ENCODE measurements at places on chromosomes 7 and 10.

GRCh38 chr7:114081606-114082425 is 163.0 kb upstream of the PPP1R3A start:
- DNase-seq = no peak

DNA sequence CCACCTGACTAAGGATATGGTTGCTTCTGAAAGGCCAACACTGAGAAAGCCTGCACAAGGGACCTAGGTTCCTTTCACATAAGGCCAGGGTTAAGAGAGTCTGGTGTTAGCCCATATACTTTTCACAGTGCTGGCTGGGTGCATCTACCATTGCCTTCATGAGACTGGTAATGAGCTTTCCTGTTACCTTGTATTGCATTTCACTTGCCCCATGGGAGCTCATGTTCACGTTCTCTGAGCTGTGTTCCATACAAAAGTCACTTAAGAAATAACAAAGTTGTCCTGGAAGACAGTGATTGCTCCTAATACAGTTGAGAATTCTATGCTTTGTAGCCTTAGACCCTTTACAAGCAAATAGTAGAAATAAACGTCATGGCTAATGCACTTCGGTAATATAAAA is 337.8 kb upstream of the TEX47 start:
- no peak for DNase-seq

GRCh38 chr10:124142006-124142739 is 48.8 kb upstream of the CHST15 start:
- no peak for DNase-seq

DNA sequence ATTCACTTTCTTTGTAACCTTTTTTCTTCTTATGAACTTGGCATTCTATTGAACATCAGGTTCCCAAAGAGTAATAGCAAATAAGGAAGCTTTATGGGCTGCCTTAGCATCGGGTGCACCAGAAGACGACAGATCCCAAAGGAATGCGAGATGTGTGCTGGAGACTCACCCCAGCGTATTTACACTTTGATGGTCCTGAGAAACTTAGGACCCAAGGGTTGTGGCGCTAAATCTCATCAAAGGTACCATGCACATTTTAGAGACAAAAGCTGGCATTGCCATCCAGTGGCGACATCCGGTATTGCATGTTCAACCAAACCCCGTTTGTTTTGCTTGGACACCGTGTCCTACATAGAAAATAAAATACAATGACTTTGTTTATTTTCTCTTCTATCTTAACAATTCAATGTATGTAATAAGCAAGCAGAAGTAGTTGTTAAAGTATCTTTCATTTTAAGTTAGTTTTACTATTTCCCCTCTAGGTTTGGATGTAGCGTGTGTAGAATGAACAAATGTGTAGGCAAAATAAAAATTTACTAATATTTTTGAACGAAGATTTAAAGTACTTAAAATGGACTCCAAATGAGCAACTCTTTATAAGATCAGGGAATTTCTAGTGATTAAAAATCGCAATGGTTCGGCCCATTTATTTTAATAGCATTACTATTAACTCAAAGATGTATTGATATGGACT is 1154.8 kb downstream of the GATA3 start:
- DNase-seq = peak; percentile 82

GRCh38 chr7:75686551-75686950 is 52.2 kb downstream of the HIP1 start:
- DNase-seq = no peak

- no peak for DNase-seq
Observed at GRCh38 chr10:33238643-33239042, 95.8 kb downstream of the NRP1 start.

DNA sequence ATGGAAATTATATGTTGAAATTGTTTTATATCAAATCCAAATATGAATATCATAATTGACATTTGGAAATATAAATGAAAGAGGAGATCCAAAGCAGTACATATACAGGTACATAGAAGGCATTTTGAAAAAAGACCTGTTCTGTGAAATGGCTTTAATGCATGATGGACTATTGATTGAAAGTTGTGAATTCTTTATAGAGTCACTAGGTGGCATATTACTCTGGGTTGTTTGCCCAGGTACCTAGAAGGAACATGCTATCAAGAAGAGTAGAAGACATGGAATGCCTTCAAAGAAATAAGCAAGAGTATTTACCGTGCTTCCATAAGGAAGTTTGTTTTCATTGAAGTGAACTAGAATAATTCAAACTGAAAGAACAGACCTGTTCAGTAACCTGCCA is 160.0 kb upstream of the ANK3 start:
- DNase-seq = no peak

- no peak for DNase-seq
Observed at GRCh38 chr7:19928247-19928646, 154.8 kb upstream of the TMEM196 start.

DNA sequence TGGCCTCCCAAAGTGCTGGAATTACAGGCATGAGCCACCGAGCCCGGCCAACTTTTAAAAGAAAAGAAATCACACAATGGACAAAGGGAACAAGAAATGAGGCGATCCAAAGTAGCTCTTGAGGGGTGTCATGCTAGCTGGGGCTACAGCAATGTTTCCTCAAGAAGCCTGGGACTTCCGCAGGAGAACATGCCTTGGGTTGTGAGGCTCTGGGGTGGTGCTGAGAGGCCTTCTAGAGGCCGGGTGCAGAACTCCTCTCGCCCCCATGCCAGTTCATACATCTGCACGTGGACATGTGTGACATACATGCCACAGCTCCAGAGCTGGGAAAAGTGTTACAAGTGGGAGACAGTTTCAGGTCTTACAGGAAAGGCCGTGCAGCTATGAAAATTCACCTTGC is 238.2 kb downstream of the SKAP2 start:
- no peak for DNase-seq

- DNase-seq = no peak
Observed at GRCh38 chr7:139451638-139452037, 31.8 kb downstream of the KLRG2 start.

DNA sequence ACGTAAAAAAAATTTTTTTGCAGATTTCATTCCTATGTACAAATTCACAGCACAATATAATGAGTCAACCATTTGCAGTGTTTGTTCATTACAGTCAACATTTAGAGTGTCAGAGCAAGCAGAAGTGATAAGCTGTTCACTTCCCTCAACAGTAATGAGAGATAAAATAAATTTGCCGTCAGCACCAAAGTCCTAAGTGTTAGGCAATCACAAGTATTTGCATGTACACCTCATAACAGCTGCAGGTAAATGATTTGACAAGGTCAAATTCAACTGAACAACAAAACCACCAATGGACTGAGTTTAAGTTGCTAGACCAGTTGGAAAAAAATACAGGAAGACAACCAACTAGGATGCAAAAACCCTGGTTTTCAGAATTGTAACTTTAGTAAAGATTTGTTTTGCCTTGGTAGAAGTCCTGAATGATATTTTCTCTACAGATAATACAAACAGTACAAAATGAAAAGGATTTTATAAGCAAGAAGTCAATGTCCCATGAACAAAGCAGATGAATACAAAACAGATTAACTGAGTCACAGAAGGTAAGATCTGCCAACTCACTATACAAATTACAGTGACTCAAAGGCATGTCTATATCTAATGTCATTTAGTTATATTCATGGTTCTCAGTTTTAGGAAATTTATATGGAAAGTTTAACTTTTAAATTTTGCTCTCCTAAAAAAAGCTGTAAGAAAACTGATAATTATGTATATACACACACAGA is 10.4 kb downstream of the RAPGEF5 start:
- DNase-seq = no peak

GRCh38 chr10:15068802-15069201 is 19.8 kb downstream of the ACBD7 start:
- DNase-seq = no peak

GRCh38 chr7:30093420-30093952 is 41.3 kb upstream of the MTURN start:
- no peak for DNase-seq

GRCh38 chr10:131207584-131208532 is 103.7 kb downstream of the TCERG1L start:
- DNase-seq = no peak

- DNase-seq = no peak
Observed at GRCh38 chr7:39202041-39202440, 224.3 kb downstream of the POU6F2 start.

DNA sequence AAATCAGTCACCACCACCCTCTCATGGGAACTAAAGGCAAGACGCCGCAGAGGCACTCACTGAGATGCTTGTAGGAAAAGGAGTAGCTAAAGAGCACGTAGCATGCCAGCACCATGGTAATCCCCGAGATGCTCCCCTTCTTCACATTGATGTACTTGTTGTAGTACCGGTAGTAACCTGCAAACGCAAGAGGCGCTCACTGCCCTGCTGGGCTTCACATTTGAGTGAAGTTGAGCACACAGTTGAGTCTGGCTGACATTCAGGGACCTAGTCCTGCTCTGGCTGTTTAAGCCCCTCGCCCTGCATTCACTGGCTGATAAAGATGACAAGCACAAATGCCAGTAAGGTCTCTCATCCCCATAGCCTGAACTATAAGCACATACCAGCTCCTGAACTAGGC is 6.9 kb downstream of the ATP5MF start:
- no peak for DNase-seq

- no peak for DNase-seq
Observed at GRCh38 chr10:98533241-98533640, 86.5 kb upstream of the HPS1 start.

DNA sequence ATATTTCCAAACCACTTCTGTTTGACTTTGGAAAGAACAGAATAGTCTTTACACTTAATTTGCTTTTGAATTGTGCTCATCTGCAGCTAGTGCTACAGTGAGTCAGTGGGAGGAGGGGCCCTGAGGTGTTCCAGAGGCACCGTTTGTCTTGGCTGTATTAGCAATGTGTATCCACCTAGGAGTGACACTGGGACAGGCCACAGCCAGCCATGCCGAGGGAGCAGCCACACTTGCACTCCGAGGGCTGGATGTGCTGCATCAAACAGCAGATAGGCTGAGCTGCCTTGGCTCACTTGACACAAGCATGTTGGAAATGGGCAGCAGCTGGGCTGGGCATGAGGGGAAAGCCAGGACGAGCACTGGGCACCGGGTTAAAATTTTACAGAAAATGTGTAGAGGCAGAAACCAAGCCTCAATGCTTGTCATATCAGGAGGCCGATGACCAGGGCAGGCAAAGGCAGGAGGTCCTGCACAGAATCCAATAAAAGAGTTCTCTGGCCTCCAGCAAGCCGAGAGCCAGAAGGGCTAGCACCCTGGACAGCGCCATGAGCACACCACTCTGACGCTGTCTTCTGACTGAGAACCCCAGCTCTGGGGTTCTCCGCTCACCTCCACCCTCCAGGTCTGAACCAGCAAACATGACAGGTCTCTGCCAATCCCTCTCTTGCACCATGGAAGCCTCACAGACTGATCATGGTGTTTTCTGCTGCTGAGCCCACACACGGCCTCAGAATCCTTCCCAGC is 163.3 kb downstream of the GRID1 start:
- peak; percentile 86 for DNase-seq

- DNase-seq = no peak
Observed at GRCh38 chr7:47496056-47496665, 85.8 kb downstream of the TNS3 start.

DNA sequence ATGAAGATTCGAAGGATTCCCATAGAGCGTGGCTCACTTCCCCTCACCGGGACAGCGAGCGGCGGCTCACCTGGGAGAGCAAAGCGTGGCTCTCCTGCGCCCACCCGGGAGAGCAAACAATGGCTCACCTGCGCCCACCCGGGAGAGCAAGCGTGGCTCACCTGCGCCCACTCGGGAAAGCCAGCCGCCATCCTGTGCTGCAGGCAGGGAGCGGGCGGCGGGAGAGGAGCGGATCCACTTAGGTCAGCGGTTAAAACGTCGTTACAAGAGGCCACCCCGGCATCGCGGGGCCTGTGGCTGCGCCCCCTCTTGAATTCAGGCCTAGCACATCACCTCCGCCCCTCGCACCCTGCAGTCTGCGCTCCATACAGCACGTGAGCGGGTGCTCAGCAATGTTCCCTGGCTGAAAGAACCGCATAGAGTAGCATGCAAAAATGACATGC is 461 bp upstream of the FIGNL1 start:
- no peak for DNase-seq

- DNase-seq = no peak
Observed at GRCh38 chr7:58087536-58088190, 637.7 kb downstream of the ZNF716 start.

- peak; percentile 48 for DNase-seq
Observed at GRCh38 chr7:2105917-2106316, 126.8 kb downstream of the MAD1L1 start.

- DNase-seq = peak; percentile 65
Observed at GRCh38 chr10:80260295-80261243, 28.9 kb downstream of the MAT1A start.

DNA sequence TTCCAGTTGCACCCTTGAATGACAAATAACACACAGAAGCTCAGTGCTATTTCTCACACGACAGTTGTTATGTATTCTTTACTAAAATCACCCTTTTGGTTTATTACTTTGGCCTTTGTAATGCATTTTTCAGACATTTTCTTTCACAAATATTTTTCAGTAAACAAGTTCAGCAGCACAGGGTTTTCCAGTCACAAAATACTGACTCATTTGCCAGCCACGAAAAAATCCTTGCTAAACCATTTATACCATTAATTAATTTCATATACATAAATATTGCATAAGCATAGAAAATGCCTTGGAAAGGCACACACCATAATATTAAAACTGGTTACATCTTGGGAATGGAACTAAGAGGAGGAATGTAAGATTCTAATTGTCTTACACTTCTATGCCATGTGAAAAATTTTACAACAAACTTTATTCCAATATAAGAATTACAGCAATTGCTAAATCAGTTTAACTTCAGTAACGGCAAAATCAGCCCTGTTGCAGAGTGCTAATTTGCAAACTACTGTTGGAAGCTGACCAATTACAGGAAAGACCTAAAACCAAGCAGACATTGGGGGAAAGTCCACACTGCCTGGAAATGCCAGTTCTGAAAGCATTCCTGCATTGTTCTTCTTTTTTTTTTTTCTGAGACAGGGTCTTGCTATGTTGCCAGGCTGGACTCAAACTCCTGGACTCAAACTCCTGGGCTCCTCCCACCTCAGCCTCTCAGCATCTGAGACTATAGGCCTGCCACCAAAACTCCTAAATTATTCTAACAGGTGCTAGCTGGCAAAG is 31.6 kb upstream of the PBLD start:
- DNase-seq = no peak

GRCh38 chr10:87878664-87879459 is 15.4 kb downstream of the PTEN start:
- no peak for DNase-seq

- DNase-seq = no peak
Observed at GRCh38 chr7:43612599-43613589, 30.0 kb downstream of the STK17A start.

- DNase-seq = no peak
Observed at GRCh38 chr7:103699032-103699431, 253.0 kb upstream of the SLC26A5 start.

GRCh38 chr7:27168265-27168947 is 3.1 kb upstream of the HOXA9 start:
- DNase-seq = peak; percentile 58

Measured in nephron progenitor cell (in vitro differentiated cells).